Mucosa of descending colon (tissue), 3 donors: ENCODE measurements at places on chromosomes 11 and 22.
A peak's percentile ranks its signal among the peaks of the same experiment; 100 is the strongest.

- DNase-seq = no peak
These were observed 1.7 kb downstream of the HPX start for GRCh38 chr11:6438979-6439571.

DNA sequence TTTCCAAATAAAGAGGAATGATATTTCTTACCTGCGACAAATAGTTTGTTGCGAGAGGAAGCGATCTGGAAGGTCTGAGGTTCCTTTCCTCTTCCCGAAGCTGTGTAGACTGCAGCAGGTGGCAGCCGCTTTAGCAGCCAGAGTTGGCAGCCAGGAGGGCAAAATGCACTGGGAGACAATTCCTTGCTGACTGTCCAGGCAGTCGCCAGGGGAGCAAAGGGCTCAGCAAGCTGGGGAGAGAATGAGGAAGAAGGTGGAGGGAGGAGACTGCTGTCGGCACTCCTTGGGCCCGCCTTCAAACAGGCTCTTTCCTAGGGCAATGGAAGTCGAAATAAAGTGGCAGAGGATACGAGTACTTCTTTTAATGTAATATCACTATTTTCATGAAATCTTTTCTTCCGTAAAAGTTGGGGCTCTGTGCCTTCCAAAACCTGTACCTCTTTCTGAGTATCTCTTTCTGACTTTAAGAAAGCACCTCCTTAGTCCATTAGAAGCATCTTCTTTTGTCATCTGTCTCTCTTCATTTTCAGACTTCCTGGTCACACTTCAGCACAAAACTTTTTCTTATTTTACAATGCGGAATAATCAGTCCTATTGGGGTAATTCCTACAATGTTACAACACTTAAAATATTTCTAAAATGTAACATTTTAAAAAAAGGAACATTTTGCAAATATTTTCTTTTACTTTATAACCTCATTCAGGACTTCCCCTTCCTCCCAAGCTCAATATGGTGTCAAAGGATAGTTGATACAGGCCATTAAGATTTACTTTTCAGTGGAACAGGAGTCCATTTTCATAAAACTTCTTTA lies at the start of gene IL18:
IL18 (minus strand) TSS at position 220 of the 811 bp plus-strand sequence. CDS start 9,041 bp downstream, outside the sequence.
- peak; percentile 87 for DNase-seq

GRCh38 chr22:41603873-41604332 lies 14.3 kb upstream of the PMM1 start:
- DNase-seq = no peak

DNA sequence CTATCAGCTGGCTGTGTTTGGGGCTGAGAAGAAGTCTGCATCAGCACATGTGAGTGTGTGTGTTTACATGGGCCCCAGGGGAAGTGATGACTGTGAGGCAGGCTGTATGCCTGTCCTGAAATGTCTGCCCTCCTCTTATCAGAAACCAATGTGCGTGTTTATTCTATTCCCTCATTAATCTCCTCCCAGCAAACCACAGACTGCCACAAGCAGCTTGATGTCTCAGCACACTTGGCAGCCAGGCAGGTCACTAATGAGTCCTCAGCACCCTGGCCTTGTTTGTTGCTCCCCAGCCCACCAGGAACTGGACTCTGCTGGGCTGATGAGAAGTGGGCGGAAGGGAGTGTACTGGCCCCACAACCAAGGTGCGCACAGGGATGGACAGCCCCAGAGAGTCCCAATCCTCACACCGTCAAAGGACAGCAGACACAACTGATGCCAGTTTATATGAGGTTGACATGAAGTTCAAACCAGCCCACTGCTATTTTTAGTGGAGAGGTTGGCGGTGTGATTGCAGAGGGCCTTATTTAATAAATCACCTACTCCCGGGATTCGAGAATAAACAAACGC lies 225.8 kb downstream of the ETS1 start:
- DNase-seq = no peak

DNA sequence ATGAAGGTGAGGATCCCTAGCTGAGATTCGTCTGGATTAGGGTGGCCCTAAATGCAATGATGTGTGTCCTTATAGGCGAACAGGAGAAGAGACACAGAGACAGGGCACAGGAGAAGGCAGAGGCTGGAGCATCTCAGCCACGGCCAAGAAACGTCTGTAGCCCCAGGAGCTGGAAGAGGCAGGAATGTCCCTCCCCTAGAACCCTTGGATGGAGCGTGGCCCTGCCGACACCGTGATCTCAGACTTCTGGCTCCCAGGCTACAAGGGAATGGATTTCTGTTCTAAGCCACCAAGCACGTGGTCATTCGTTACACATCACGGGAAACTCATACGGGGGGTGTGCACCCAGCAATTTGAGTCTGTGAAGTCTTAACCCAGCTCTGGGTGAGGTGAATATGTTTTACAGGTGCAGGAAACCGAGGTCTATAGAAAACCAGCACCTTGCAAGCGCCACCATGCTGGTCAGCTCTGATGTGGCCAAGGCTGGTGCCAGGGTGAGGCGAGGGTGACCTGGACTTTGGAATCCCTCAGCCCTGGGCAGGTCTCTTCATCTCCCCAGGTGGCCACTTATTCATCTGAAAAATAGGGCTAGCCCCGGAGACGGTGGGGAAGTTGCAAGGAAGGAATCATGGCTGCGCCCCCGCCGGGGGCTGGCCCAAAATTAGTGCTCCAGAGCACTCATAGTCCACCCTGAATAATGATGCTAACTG lies 89.5 kb upstream of the FGF3 start:
- no peak for DNase-seq
